Mesothelial cell of epicardium (in vitro differentiated cells): ENCODE measurements at places on chromosomes 16 and 17. TPM values are rescaled to one million over a fixed set of nuclear protein-coding genes. Genes with fewer than 3 reads are reported as not detected.
A peak's percentile ranks its signal among the peaks of the same experiment; 100 is the strongest.

DNA sequence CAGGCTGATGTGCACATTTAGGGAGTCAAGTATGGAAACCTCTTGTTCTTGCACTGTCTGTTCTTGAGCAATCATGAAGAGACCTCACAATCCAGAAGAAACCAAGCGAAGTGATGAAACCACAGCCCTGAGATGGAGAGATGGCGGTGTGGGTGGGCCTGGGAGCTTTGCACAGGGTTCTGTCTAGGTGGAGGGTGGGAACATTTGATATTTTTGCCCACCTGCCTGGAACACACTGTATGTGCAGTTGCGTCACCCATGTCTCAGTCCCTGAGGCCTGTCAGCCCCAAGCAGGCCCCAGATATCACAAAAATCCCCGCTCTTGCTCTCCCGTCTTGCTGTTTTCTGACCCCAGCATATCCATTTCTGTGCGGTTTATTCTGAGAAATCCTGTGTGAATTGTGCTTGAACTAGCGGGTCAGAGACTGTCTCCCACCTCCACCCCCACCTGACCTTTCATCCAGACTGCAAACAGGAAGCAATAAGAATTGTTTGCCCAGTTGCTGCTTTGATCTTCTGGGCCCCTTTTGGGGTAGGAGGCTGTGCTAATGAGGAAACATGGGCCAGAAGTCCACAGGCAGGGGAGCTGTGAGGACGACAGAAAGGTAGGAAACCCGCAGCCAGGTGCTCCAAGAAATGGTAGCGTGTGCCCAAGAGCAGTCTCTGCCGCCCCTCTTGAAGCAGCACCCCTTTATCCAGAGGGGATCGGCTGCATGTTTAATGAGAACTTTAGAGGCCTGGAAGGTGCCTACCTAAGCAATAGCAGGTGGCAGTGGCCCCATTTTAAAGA, 183.8 kb downstream of the CCDC182 start:
- DNase-seq, result no peak

DNA sequence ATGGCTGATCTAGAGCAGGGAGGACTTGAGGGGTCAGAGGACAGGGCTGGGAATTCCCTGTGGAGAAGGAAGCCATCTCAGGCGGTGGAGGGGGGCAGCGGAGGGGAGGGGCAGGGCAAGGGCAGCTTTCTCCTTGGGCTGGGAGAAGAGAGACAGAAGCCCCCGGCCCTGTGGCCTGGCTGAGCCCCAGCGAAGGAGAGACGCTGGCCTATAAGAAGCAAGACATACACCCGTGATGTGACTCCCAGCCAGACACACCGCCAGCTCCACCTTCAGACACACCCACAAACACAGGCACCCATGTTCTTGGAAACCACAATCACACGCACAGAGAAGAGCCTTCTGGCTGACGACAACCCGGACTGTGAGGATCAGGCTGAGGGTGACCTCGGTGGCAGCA, 10.0 kb downstream of the TRPV3 start:
- no peak for DNase-seq

DNA sequence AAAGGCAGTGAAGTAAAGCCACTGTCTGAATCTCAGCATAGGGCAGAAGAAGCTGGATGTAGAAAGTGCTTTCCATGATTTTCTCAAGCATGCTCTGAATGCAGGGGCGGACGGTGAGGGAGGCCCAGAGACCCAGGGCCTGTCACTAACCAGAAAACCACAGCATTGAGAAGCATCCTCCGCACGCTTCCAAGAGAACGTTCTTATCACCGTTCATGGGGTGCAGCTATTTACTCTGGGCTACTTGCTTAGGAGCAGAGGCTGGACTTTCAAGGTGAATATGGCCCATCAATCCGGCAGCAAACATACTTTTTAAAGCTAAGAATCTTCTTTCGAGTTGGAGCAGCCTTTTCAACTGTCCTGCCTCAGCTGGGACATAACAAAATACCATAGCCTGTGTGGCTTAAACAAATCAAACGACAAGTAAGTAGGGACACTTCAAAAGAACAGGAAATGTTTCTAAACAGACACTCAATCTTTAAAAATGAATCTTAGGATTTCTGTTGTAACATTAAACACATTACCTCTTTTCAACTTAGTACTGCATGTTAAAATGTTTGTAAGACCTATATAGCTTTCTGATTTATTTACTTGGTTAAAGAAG, 46.5 kb upstream of the CDRT4 start:
- DNase-seq, result no peak

DNA sequence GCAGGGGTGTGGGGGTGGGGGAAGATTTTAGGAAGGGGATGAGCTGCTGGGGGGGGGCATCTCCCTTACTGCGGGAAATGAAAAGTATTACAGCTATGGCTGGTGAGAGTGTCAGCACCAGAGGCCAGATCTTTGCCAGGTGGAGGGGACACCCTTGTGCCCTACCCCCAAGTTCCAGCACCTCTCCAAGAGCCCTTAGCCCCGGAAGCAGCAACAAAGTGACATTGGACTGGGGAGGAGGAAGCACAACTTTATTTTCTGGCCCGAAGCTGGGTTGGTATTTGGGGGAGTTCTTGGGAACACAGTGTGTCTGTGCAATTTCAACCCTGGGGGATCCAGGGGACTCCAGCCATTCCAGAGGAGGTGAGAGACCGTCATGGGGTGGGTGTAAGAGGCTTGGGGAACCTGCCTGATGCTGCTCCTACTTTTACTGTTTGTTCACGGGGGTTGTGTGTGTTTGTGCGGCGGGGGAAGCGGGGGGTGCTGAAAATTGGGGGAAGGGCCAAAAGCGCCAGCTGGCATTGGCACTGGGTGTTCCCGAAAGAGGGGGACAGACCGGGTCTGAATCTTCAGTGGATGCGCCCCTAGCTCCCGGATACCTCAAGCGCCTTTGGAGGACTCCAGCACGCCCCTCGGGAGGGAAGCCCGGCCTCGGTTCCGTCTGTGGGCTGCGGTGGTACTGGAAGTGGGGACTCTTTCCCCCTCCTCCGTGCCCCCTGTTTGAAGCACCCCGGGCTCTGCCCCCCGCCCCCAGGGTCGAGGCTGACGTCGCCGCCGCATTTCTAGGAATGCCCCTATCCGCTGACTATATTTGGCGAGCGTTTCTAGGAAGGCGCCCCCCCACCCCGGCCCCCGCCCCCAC, 230.3 kb downstream of the MRTFB start:
- no peak for DNase-seq

DNA sequence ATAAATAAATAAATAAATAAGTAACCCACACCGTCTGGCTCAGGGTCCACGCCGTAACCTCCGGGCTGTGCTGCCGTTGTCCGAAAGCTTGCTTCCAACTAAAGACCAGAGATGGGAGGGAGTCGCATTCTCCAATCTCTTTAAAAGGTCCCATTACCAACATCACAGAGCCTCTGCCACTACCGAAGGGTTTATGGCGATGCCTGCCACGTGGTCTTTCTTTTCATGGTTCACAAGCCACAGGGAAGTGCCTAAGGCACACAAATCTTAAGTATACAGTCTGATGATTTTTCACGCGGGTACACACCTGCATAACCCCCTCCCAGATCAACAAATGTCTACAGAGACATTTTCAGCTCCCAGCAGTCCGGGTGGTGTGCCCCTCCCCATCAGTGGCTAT, 1.4 kb downstream of the COTL1 start:
- DNase-seq, result no peak

- DNase-seq, result no peak
Observed at GRCh38 chr16:52229471-52229870, 317.5 kb downstream of the TOX3 start.

- no peak for DNase-seq
Observed at GRCh38 chr16:67548265-67549126, 13.8 kb upstream of the CTCF start.

GRCh38 chr16:68951991-68952877, 108.9 kb downstream of the TANGO6 start:
- DNase-seq, result no peak

DNA sequence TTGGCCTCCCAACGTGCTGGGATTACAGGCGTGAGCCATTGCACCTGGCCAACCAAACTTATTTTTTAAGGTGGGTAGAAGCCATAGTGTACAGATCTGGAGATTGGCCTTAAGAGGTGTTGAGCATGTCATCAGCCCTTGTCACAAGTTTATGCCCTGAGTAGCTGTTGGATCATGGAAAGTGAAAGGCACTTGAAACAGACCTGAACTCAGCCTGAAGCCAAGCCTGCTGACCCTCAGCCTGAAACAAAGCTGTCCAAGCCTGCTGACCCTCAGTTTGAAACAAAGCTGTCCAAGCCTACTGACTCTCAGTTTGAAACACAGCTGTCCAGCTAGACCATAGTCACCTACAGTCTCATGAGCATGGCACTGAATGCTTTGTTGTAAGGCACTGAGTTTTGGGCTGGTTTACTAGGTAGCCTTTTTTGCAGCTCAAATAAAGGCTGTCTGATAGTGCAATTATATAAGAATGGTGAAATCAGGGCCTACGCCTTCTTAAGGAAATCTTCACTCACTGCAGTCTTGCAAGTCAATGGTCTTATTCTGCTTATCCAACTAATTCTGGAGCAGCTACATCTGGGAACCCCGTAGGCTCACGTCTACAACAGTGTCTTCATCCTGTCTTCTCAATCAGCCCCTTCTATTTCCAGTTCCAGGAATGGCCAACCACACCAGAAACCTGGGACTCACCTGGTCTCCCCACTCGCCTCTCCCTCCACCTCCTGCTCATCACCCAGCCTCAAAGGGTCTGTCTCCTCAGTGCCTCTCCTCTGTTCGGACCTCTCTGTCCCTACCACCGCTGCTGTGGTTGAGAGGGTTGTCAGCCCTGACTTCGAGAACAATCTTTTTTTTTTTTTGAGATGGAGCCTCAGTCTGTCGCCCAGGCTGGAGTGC, 2.9 kb upstream of the NPIPB15 start:
- no peak for DNase-seq

DNA sequence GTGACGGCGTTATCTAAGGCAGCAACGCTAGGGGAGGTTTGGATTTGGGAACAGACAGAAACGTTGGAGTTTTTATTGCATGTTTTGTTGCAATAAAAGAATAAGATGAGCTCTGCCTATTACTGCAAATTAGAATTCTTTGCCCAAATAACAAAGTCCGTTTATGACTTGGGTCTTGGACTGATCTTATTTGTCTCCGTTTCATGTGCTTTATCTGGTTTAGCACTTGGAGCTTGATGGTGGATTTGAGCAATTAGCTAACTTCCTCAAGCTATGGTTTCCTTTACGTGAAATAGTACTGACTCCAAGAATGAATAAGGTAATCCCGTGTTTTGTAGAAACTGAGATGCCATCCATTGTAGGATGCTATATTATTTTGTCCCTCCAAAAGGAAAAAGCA, 233.0 kb upstream of the IRX5 start:
- DNase-seq, result no peak

DNA sequence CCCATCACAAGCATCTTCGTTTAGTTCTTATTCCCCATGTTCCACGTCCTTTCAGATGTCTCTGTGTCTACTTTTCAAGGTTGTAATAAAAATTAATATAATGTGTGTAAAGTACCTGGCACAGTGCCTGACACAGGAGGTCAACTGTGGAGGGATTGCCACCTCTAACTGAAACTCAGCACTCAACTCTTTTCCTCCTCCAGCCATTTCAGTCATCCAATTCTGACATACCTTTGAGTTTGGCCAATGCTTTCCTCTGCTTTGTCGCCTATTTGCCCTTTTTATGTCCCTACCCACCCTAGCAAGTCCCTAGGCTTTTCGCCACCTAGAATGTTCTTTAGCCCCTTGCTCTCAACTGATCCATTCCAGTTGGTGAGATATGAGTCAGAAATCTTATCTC, 1.6 kb downstream of the UBE2Z start:
- DNase-seq, result no peak

DNA sequence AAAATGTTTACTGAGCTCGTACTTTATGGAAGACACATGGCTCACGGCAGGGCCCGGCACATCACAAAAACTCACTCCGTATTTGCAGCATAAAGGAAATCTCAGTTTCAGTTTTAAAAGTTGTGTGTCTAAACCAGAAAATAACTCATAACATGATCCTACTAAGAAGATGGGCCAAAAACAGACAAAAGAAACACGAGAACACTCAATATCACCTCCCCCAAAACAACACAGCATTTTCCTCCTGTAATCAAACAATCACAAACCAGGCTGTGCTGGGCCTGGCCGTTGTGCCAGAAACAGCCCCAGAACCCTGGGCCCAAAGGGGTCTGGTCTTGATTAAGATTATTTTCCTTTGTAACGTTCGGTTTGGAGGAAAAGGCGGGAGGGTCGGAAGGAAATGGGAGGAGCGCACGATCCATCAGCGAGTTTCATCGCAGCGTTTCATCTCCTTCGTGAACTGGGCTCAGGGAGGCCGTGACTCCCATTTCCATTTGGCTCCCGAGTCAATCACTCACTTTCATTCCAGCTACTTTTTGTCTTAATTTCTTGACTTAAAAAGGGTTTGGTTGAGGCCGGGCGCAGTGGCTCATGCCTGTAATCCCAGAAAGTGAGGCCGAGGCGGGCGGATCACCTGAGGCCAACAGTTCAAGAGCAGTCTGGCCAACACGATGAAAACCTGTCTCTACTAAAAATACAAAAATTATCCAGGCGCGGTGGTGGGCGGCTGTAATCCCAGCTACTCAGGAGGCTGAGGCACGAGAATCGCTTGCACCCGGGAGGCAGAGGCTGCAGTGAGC, 61.4 kb downstream of the NXN start:
- DNase-seq, result no peak

- DNase-seq, result no peak
Observed at GRCh38 chr16:31105677-31106213, 2.4 kb upstream of the BCKDK start.

GRCh38 chr17:62793919-62794665, 14.0 kb downstream of the MARCHF10 start:
- no peak for DNase-seq

- DNase-seq, result no peak
Observed at GRCh38 chr17:36576793-36577192, 14.9 kb upstream of the DHRS11 start.

DNA sequence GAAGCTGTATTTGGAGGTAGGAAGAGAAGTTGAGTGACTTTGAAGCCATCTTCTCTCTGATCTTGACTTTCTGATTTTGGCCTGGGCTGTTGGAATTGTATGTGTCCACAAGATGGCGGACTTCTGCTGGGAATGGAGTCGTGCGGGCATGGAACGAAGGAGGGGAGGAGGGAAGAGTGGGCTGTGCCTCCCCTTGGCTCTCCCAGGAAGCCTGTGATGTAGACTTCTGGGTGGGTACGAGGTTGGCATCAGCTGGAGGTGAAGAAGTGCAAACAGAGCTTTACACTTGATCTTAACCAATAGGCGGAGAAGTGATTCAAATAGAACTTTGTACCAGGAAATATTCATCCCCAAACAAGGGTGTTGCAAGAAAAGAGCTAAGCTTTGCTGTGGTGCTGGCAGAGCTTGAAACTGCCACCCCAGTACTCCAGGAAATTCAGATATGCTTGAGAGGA, 7.4 kb upstream of the TMEM220 start:
- peak; percentile 58 for DNase-seq

GRCh38 chr16:47939680-47940079, 216.1 kb downstream of the ABCC12 start:
- no peak for DNase-seq

- no peak for DNase-seq
Observed at GRCh38 chr17:77433385-77434135, 292.8 kb downstream of the SEC14L1 start.

- DNase-seq, result no peak
Observed at GRCh38 chr16:25279491-25279890, 21.8 kb upstream of the ZKSCAN2 start.

- DNase-seq, result no peak
Observed at GRCh38 chr16:4498546-4499195, 22.5 kb downstream of the HMOX2 start.

GRCh38 chr16:56263711-56264608, 72.7 kb downstream of the GNAO1 start:
- DNase-seq, result no peak

- DNase-seq, result no peak
Observed at GRCh38 chr16:47144559-47144877, 773 bp upstream of the NETO2 start.

SHISA6 gene
- 0.02 to 0.09 TPM in 2 of 3 replicates, not detected in the other for total RNA-seq

LLGL2 gene
- total RNA-seq, result 29.8 to 33.1 TPM (median 31.9 TPM) in 3 replicates

C17orf107 gene
- 8.6 to 9.3 TPM (median 9.2 TPM) in 3 replicates for total RNA-seq

LPCAT2 gene
- total RNA-seq, result 22.4 to 25.1 TPM (median 25.0 TPM) in 3 replicates
